ELF-1 (cell line): ENCODE measurements at places on chromosomes 7 and 10.

GRCh38 chr10:86922553-86922961 lies 34.9 kb downstream of the MMRN2 start:
- DNase-seq, result no peak

DNA sequence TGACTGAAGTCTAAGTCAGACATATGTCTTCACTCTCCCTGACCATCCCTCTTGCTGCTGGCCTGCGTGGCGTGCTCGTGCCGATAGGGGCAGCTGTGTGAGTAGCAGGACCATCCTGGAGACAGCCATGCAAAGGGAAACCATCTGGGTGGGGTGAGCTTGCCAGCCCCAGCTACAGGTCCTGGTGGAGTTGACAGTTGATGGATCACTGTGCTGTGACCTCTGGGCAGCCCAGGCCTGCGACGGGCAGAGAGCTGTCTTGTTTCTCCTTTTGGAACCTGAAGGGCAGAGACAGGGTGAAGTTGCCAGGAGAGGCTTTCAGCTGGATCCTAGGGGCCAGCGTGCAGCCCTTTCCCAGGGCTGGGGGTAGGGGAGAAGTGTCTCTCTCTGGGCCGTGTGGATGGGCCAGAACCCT lies 44.7 kb downstream of the GRK5 start:
- DNase-seq, result peak; percentile 75

DNA sequence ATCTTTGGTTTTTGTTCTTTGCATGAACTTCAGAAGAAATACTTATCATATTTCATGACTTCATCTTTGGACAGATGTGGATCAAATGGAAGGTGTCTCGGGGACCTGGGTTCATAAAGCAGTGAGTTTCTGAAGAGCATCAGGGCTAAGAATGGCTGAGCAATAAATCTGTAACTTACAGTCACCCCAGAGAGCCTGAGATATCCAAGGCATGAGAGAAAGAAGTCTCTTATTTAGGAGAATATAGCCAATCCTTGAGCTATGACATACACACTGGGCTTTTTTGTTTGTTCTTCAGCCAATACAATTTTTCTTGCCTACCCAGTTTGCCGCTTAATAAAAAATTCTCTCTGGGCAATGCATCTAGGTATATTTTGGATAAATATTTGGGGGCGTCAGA lies 252.6 kb upstream of the INHBA start:
- no peak for DNase-seq

DNA sequence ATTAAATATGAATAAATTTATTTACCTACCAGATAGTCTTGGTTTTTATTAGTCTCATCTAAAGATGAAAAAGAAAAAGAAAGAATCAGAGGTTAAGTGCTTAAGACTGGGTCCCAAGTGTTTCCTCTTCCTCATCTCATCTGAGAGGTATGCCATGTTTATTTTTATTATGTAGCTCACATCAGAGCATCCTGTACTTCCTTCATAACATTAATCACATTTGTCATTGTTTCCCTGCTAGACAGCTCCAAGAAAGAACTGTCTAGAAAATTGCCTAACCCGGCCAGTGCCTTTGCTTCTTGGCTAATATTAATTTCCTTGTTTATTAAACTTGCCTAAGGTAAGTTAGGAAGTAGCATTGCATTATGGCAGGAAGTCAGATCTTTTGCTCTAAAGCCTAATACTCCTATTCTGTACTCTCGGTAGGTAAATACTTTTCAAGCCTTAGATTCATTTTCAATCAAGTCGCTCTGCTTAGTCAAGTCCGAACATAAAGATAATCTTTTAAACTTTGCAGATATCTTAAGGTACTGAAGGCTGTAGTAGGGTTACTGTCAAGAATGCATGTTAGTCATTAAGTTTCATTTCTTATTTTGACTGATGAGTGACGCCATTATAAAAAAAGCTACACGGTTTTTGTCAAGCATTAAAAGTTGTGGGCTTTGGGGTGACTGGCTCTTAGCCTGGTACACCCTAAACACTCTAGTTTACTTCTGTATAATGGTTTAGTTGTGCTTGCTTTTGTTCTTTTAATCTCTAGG lies 47.4 kb downstream of the ZMYND11 start:
- DNase-seq, result no peak
